ENCODE measurements at places on chromosomes 2 and 18.

GRCh38 chr2:148875387-148876051 lies 492 bp downstream of the KIF5C start:
- no peak for DNase-seq

DNA sequence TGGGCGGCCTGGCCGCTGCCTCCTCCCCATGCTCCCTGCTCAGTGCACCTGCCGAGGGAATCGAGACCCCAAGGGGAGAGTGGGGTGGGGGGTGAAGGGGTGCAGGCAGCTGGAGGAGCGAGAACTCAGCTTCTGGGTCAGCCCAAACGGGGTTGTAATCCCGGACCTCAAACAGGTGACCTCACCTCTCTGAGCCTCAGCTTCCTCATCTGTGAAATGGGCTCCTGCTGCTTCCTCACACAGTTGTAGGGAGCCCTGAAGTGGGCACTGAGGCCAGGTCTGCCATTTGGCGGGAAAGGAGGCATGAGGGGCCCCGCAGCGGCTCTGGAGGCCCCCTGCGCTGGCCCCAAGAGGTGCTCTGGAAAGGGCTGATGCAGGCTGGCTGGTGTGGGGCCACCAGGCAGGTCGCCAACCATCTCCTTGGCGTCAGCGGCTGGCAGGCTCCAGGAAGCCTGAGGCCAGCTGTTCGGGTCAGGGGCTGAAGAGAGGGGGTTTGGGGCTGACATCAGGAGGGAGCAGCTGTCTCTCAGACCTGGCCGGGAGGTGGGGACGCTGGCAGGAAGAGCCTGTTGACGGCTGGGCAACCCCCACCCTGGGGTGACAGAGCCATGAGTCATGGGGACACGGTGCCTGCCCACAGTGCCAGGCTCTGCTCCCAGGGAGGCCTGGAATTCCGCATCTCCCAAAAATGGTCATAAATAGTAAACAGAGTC lies 4.9 kb downstream of the KLHL30 start:
- DNase-seq = peak; percentile 46

DNA sequence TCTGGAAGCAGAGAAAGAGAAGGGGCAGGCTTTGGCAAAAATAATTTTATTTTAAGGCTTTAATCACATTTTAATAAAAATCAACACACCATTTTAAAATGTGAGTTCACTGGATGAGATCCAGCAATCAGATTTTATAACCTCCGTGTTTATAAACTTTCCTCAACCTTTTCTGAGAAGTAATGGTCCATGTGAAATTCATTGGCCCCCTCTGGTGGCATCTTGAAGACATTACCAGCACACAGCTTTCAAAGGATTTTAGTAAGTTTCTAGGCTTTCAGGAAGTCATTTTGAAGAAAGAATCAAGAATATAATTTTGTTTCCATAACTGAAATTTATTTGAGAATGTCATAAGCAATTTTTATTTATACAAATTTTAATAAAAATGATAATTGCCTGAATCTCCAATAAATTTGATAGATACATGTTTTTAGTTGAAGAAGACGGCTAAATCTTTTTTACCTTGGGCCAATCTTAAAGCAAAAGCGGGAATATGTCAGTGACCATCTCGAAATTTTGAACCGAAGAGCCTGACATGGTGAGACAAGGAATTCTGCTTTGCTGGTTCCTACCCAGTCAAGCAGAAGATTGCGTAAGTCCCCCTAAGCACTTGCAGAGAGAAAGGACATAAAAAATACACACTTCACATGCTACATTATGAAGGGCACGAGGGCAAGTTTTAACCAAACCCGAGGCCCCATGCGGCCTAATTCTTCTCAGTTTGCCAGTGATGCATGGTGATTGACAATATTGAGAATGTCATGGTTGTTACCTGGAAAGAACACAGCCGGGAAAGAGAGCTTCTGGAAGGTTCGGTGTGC lies 128.4 kb upstream of the CBLN2 start:
- DNase-seq = peak; percentile 3

- DNase-seq = peak; percentile 12
Observed at GRCh38 chr2:9286554-9287399, 80.2 kb downstream of the ASAP2 start.

- DNase-seq = no peak
Observed at GRCh38 chr18:37741032-37741623, 175.5 kb upstream of the CELF4 start.

DNA sequence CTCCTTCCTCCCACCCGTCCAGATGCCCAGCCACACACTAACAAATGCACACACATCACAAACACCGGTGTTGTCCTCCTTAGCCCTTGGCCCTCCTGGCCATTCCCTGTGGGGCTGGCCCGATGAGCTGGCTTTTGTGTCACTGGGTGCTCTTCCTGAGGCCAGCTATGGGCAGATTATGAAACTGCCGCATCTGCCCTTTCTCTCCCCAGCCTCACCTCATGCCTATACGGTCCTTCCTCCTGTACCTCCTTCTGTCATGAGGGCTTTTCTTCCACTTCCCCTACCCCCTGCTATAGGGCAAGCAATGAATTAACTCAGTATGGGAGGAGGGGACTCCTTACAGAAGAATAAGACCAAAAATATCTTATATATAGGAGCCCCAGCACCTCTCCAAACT lies 10.3 kb upstream of the INO80C start:
- DNase-seq = no peak

GRCh38 chr18:9787712-9788111 lies 79.6 kb downstream of the RAB31 start:
- DNase-seq = peak; percentile 92

DNA sequence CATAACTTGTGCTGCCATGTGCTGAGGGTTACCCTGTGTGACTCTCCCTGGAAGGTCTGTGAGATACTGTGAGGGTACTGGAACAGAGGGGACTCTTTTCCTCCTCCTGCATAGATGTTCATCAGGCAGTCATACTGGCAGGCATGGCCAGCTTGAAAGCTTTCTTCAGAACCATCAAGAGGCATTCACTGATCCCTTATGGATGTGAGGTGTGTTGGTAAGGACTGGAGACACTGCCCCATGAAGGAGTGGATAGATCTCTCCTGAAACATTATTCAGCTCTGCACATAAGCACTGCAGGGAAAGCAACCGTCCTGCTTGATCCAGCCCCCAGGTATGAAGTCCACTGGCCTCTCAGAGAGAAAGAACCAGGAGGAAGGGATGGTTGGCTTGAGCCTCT lies 176.6 kb upstream of the ARL4C start:
- DNase-seq = no peak

GRCh38 chr18:40431071-40431985 lies 1523.7 kb upstream of the PIK3C3 start:
- DNase-seq = no peak

GRCh38 chr18:8990276-8991031 lies 112.0 kb upstream of the NDUFV2 start:
- DNase-seq = peak; percentile 63

GRCh38 chr2:42969231-42970150 lies 177.1 kb upstream of the HAAO start:
- peak; percentile 94 for DNase-seq

GRCh38 chr2:237012004-237012403 lies 73.7 kb upstream of the COPS8 start:
- DNase-seq = no peak

DNA sequence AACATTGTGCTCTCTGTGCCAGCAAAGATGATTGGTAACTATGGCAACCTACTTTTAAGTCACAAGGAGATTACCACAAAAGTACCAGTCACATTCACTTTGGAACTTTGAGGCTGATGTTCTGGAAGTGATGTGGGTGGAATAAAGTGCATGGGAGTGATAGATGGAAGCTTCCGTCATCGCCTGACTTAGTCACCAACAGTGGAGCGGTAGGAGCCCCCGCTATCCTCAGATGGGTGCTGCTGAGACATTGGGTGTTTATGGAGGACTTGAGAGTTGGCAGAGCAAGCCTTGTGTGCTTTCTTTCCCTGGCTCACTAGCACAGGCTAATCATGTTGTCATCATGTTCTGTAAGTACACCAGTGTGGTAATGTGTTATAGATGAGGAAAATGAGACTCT lies 4.6 kb downstream of the PPP1R7 start:
- DNase-seq = no peak

DNA sequence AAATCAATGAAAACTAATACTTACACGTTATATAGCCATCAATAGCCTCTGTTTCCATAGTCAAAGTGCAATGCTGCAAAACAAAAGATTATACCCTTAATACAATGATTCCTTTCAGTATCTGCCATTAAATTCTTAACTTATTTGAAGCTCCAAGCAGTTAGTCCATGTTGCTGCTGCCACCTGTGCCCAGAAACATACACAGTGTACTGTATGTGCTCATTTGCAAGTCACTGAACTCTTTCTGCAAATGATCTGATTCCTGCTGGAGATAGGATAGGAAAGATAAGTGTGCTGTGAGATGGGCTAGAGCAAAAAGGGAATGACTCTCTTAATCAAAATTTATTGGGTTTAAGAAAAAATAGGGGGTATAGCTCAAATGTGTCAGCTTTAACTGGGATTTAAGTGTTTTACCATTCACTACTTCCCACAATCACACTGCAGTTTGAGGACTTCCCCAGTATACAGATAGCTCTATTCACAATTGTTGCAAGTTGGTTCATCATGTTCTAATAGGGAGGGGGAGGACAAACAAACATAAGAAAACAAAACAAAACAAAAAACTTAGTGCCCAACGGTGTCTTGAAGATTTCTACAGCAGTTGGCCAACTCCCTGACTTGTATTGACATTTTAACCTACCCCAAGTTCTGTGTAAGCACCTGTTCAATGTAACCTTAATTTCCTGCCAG lies 2.7 kb downstream of the IKZF2 start:
- no peak for DNase-seq

DNA sequence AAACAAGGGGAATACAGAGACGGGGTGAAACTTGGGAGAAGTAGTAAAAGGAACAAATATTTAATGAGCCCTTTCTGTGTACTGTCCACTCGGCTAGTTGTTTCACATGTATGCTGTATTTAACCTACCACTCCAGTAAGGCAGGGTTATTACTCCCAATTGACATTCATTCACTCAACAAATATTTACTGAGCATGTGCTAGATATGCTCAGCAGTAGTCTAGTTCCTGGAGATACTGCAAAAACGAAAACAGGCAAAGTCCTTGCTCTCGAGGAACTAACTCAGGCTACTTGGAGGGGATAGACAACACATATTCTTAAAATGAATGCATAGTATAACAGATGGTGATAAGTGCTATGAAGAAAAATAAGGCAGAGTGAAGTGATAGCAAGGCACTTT lies 207.3 kb downstream of the SS18 start:
- DNase-seq = no peak

- DNase-seq = no peak
Observed at GRCh38 chr18:44798433-44799048, 117.9 kb downstream of the SETBP1 start.

DNA sequence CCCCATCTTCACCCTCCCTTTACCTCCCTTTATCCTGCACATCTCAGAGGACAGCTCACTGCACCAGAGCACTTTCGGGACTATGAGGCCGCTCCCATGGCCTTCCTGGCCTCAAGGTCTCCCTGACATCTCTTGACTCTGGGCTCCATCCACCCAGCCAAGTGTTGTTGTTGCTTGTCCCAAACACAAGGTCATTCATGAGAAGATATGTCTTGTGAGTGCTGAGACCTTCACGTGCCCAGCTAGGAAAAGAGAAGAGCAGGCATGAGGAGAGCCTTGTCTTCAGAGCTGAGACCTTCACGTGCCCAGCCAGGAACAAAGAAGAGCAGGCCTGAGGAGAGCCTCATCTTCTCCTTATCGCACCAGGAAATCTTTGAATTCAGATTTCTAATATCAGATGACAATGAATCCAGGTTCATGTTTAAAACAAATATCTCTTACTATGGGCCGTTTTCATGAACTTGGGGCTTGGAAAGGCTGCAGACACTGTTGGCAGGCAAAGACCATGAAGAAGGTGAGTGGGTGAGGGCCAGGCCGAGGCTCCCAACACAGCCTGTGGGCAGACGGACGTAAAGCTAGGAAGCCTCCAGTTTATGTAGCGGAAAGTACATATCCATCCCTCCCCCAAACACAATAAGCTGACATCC lies 256.1 kb downstream of the NDUFA10 start:
- no peak for DNase-seq

DNA sequence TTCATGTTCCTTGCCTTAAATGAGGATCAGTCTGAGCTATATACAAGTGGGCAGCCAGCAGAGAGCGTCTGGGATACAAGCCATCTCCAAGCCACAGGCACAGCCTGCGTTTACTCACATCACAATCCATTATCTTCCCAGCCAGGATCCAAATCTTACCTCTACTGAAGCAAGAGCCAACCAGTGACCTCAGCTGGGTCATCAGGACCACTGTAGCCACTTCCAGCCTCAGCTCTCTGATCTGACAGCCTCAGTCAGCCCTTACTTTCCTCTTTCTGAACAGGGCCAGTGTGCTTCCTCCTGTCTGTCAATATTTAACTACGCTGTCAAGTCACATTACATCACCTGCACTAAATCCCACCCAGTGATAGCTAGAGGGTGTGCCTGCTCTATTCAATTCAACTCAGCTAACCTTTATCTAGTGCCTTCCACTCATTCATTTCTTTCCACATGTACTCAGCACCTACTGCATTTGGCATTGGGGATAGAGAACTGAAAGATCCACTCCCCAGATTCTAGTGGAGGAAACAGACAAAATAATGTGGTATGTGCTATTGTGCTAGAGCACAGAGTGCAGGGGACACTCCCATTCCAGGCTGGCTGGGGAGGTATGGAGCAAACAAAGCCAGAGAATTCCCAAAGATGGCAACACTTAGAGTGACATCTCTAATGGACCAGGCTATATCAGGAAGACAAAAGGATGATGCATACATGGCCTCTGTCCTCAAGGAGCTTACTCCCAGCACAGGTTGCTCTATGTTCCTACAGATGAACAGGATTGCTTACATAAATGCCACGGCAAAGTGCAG lies 146.5 kb downstream of the NCKAP5 start:
- DNase-seq = peak; percentile 33

DNA sequence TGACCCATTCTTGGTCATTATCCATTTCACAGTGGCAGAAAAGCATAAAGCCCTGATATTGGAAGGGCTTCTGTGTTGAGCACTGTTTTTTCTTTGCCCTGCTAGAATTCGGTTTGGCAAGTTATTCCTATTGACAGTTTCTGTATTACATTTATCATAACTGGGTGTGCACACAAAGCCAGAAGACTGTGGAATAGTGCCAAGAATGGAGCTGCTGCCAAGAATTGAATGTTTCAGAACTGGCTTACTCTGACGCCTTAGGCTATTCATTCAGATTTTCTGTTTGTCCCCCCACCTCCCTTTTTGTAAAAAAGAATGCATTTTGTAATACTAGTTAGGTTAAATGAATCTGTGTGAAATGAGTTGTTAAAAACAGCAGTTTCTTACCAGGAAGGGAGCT lies 12.7 kb downstream of the KDM3A start:
- peak; percentile 69 for DNase-seq

GRCh38 chr18:66193394-66193793 lies 410.5 kb downstream of the CDH19 start:
- DNase-seq = no peak

GRCh38 chr2:30807249-30807648 lies at the start of gene CAPN13:
Gene CAPN13, minus strand, starts transcription at chr2:30807446. Its CDS starts 20,121 bp downstream, at chr2:30787325.
- no peak for DNase-seq

DNA sequence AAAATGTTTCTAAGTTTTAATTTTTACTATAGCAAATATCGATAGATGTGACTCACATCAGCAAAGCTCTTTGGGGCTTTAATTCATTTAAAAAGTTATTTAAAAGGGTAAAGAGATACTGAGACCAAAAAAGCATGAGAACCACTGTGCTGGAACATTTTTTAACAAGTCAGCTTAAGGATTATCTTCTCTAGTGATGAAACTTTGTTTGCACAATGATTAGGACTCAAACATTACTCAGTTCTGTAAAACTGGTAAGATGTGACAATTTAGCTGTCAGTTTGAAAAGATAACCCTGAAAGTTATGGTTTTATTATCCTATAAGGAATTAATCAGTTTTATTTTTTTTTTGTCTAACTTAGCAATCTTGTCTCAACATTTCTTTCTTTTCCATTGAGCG lies 301.4 kb downstream of the TSN start:
- DNase-seq = no peak

- no peak for DNase-seq
Observed at GRCh38 chr18:59646228-59646962, 50.8 kb downstream of the CCBE1 start.

Data from fibroblast of skin of abdomen (primary cell).